ENCODE measurements at places on chromosomes 3 and 15.

GRCh38 chr3:194785315-194785714, 99.6 kb downstream of the FAM43A start:
- DNase-seq = no peak

DNA sequence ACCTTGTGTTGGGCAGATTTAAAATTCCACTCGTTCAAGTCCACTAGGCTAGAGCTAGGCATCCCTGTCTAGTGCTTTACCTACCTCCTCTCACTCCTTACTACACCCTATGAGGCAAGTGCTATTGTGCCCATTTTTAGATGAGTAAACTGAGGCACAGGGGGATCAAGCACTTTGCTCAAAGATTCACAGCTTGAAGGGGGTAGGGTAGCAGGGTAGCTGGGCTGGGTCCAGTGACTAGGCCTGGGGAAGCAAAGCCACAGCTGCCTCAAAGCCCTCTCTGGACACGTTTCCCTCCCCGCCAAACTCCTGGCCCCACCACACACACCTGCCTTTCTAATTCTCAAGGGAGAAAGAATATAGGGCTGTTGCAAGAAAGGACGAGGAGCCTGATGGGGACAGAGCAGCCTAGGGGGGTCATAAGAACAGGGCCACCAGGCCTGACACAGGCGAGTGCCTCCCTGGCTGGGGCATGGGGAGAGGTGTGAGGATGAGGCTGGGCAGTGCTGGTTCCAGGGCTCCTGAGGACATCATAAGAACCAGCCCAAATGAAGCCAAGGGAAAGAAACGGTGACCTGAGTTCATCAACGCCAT, 34.8 kb upstream of the SFMBT1 start:
- no peak for DNase-seq

DNA sequence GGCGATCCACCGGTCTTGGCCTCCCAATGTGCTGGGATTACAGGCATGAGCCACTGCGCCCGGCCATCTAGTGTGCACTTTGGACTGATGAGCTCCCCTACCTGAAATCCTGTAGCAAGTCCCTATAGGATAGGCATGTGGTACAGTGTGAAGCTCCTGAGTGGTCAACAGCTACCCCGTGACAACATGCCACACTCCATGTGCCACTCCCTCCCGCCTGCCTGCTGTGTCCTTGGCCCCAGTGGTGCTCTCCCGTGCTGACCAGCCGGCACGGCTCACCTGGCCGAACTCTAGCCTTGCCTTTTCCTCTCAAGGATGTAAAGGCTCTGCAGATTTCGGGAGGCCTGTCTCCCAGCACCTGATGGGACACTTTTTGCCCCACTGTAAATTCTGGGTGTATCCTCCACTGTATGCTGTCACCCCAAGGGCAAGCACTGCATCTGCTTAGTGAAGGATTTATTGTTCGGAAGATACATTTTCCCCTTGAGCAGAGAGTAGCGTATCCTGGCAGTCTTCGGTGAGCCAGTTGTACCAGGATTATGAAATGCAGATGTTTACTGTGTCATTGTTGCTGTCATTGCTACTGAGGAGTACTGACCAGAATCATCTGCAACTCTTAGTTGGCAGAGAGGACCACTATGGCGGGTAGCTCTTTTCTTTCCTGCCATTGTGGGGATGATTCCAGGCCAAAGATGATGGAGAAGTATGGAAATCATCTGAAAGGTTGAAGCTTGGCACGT, 64.7 kb downstream of the IGF1R start:
- DNase-seq = no peak

DNA sequence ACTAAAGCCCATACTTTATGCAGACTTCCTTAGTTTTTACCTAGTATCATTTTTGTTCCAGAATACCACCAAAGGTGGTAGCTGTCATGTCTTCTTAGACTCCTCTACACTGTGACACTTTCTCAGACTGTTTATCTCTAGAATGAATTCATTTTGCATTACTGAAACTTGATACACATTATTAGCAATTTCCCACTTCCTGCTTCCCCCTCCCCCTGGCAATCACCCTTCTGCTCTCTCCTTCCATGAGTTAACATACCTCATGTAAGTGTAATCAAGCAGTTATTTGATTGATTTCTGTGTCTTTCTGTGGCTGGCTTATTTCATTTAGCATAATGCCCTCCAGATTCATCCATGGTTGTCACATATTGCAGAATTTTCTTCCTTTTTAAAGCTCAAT, 204.9 kb downstream of the STAG1 start:
- DNase-seq = no peak

DNA sequence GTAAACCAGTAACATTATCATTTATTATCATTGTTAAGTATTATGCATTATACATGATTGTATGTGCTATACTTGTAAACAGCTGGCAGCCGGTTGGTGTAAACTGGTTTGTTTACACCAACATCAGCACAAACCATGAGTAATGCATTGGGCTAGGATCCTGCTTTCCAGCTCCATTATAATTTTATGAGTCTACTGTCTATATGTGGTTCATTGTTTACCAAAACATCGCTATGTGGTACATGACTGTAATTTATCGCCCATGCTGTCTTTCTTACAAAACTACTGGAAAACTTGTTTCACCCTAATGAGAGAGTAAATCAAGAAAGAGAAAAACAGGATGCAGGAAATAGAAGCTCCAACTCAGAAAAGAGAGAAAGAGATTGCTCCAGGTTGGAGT, 224.8 kb upstream of the CBLB start:
- DNase-seq = no peak

DNA sequence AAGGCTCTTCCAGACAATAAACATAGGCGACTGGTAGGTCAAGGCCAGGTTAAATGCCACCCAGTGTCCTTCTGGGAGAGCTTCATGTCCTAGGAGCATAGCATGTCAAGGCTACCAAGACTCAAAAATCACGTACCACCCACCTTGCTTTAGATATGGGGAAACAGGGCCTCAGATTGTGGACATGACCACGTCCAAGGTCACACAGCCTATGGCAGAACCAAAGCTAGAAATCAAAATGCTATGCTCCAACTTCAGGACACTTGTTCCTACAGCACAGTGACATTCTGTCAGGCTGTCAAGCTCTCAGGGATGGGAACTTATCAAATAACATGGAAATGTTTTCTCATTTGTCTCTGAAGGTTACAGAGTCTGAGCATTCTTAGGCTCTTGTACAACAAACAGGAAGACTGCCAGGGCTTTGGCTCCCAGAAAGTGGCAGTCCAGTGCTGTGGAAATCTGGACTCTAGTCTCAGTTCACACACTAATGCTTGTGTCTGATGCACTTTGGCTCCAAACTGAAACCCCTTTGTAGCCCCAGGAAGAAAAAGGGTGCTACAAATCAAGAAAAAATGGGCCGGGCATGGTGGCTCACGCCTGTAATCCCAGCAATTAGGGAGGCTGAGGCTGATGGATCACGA, 170.4 kb upstream of the LPP start:
- DNase-seq = no peak

- no peak for DNase-seq
These were observed 22.8 kb downstream of the FEM1B start for GRCh38 chr15:68300115-68300940.

- DNase-seq = no peak
These were observed 345.0 kb downstream of the GRM7 start for GRCh38 chr3:7205962-7206361.

- DNase-seq = no peak
These were observed 63.5 kb downstream of the CHST2 start for GRCh38 chr3:143182866-143183664.

DNA sequence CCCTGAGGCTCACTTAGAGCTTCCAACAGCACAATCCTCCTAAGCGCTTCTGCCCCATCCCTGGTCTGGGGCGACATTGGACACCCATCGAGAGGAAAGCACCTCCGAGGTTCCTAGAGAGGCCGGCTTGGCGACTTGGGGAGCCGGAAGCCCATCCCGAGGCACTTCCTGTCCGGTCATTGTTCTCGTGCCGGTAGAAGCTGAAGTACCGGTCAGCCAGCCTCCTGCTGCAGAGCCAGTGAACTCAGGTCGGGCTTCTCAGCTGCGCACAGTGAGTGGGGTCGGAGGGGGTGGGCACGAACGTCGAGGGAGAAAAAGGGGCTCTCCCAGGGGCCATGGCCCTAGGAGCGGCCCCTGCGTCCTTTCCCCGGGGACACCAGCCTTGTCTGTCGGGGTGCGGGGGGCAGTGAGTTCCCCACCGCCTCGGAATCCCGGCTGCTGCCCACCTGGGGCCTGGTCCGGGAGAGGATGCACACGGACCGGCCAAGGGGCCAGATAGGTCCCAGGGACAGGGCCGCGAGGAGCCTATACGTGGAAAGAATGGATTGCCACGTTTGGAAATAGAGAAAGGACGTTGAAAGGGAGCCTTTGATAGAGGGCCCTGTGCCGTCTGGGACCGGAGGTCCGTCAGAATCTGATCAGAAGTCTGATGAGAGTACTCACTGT, at the start of gene ZNF35:
TSS of gene ZNF35 (plus strand) at position 169 of the 666 bp plus-strand sequence. CDS start 2,336 bp downstream, outside the sequence.
- peak; percentile 89 for DNase-seq

DNA sequence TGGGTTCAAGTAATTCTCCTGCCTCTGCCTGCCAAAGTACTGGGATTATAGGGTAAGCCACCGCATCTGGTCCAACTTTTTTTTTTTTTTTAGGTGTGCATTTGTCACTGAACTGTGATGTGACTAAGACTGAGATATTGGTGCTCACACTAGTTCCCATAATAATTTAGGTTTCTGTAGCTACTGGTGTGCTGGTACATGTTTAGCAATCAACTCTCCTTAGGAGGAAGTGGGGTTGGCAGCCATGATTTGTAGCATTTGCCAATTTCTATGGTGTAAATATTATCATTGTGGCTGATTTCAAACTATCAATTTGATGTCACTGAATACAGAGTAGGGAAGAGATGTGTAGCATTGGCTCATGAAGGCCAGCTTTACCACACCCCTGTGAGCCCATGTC, 372.7 kb downstream of the EDEM1 start:
- DNase-seq = no peak

- DNase-seq = no peak
These were observed 9.1 kb upstream of the PARP14 start for GRCh38 chr3:122671553-122671952.

DNA sequence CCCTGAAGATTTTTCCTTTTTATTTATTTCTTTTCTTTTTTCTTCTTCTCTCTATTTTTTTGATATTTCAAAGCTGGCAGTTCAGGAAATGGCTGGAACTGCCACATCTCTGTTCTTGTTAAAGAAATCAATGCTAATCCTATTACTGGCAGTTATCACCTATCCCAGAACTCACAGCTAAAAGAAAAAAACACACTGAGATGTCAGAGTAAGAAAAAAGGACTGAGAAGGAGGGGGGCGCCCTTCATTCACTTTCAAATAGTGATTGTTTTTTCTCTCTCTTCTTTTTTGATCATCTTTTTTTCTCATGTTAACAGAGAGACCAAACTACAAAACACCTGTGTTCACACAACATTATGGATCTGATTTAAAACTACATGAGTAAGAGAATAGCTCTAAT, 337.1 kb downstream of the IL20RB start:
- DNase-seq = no peak

DNA sequence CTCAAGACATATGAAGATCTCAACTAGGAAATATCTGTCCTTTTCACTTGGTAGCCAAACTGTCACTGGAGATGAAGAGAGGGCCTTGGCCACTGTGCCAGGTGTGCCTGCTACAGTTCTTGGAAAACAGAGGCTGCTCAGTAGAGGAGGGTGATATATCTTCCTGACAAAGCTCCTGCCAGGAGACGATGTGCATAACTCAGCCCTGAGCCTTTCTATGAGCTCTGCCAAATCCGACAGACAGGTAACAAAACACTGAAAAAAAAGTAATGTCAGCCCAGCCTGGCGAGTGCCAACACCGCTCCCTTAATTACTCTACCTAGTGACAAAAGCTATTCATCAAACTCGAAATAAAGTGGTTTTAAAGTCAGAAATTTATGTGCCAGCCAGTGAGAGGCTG, 123.2 kb downstream of the MFSD1 start:
- no peak for DNase-seq
